ENCODE measurements at places on chromosomes 7 and 10.

GRCh38 chr10:56178210-56178609 lies 182.8 kb downstream of the ZWINT start:
- no peak for DNase-seq

DNA sequence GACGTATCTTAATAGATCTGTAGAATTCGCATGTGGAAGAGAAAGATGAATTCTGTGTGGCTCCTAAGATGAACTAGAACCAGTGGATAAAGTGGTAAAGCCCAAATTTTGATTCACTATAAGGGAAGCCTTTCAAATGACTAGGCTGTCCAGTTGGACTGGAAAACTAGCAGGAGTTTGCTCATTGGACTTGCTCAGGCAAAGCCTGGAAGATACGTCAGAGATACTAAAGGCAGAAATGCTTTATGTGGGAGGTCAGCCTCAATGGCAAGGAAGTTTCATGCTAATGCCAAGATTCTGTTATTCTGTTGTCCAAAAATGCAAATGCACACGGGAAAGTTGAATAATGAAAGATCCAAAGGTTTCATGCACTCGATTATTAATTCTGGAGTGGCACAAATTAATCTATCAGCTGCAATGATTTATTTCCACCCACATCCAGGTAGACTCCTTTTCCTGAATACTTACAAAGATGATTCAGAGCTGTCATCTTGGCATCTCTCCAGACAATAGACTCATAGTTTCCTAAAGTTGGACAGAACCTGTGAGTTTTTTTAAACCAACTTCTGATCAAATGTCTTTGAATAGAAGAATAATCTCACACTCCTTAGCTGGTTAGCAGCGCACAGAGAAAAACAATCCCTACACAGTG lies 20.5 kb upstream of the PPP1R3C start:
- no peak for DNase-seq

DNA sequence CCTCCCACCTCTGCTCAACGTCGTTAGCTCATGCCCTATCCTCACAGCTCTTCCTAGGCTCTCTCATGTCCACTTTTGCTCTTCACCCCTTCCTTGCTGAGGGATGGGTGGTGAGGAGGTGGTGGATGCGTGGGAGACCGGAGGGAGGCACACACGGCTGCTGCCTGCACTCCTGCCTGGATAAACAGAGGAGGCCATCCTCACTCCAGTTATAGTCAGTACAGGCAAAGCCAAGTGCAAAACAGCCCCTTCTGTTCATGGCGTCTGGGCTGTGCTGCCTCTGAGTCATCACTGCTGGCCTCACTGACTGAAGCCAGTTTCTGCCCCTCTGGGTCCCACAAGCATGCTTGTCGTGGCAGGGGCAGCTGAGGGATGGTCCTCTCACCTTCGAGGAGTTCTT lies 31.9 kb upstream of the LRRC4 start:
- DNase-seq, result no peak

- DNase-seq, result no peak
These were observed 45.5 kb upstream of the BET1 start for GRCh38 chr7:94049615-94050014.

DNA sequence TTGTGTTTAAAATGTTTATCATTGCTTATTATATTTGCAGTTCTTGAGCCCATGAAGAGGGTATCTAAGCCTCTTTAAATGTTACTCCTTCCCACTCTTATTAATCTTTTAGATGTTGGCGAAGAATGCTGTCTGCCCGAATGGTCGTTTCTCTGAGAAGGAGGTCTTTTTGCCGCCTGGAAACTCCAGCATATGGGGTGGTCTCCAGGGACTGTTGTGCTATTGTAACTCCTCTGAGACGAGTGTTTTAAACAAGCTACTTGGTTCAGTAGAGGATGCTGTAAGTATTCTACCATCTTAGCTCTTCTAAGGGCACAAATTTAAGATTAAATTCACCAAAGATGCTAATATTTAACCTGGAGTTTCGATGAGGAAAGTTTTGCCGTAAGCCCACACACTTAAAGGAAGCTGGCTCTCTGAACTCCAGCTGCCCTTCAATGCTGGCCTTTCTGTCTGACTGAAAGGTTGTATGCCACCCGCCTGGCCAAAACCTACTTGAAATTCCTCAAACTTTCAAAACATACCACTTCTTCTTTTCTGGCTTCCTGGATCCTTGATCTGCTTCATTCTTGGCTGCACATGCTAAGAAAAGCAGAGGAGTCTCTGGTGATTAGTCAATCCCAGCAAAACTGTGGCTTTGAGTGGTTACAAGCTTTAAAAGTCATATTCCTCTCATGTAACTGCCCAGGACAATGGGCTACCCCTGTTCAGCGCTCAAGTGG lies 74.7 kb downstream of the ABCA13 start:
- no peak for DNase-seq

- DNase-seq, result no peak
These were observed 79.7 kb upstream of the MACROH2A2 start for GRCh38 chr10:69972981-69973397.

DNA sequence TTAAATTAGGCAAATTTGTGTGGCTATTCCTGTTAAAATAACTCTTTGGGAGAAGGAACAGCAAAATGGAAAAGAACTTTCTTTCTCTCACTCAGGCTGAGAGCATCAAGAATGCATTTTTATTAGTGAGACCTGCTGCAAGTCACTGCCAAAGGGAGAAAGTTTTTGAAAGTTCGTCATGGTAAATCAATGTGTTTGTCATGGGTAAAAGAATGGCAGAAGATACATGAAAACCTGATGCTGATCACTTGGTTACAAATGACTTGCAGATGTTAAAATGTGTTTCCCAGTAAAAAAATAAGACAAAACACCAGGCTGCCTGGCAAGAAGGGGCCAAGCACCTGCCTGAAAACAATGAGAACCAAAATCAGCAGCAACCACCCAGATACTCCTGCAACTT lies 484.7 kb upstream of the NRP1 start:
- no peak for DNase-seq

DNA sequence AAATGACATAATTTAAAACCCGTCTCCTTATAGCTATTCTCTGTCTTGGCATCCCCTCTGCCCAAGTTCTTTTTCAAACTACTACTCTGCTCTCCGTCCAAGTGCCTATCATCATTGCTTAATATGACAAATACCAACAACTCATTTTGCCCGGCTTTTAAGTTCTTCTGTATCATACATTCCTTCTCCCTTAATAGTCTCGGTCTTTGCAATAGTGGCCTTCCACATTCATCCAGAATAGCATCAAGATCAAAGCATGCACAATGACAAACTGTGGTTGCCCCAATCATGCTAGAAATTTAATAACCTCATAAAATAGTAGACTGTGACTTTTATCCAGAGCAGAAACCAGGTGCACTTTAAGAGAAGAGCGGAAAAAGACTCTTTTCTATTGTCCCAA lies 198.9 kb downstream of the ETV1 start:
- DNase-seq, result no peak

- DNase-seq, result no peak
These were observed 2.2 kb upstream of the KCTD7 start for GRCh38 chr7:66626331-66626934.

GRCh38 chr7:133428326-133428725 lies 175.4 kb downstream of the EXOC4 start:
- no peak for DNase-seq

DNA sequence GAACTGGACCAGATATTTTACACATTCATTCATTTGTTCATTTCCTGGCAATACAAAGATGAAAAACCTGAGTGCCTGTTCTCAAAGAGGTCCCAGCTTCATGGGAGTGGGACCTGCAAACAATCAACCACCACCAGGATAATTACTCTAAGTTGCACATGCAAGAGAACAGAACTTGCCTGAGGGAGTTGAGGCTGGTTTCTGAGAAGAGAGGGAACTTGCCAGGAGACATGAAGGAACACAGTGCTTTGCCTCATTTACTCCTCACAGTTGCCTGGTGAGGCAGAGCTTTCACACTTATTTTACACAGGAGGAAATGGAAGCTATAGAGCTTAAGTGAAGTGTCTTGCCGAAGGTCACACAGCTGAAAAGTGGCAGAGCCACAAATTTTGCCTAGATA lies 170.1 kb downstream of the SORCS3 start:
- DNase-seq, result no peak

DNA sequence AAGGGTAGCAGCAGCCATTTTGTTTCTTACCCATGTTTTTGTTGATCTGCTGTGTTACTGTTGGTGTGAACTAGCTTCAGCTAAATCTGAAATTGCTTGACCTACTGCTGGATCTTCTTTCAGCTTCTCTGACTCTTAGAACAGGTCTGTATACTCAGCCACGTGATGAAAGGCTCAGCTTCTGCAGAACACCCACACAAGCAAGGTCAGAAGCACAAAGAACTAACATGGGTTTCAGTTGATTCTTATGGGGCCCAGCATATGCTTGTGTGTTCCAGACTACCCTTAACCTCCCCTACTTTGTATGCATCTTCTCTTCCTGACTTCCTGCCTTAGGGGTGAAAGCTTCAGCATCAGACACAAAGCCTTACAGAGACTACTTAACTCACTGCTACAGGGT lies 186.8 kb downstream of the HGF start:
- DNase-seq, result no peak

GRCh38 chr10:49357910-49358309 lies 38.0 kb downstream of the DRGX start:
- no peak for DNase-seq

DNA sequence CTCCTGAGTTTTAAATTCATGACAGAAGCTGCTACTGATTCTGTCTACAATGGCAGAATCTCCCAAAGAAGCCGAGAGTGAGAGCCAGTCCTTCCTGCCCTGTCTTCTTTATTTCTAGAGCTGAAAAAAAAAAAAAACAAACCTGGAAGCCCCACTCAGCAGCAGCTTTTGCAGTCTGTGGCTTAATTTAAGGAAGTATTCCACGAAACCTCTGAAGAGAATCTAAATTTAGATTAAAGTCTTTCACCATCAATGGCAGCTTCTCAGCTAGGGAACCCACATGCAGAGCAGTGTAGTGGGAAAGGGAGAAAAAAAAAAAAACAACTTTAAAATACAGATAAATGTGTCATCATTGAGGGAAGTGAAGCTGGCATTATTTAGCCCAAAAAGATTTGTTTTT lies 23.4 kb downstream of the SMURF1 start:
- DNase-seq, result no peak

DNA sequence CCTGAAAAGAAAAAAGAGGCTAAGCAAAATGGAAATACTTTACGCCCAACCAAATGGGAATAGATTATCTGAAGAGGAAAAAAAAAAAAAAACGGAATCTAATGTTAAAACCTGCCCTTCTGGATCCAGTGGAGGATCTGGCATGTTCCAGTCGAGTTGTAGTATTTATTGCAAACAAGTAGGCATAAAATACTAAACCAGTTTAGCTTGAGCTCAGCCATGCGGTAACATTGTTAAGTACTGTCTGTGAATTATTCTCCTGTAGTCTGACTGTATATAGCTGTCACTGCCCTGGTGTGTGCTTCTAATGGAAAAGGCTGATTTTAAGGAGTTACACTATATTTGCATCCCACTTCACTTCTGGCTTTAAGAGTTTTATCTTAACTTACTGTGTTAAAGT lies 40.3 kb downstream of the CELF2 start:
- DNase-seq, result no peak

DNA sequence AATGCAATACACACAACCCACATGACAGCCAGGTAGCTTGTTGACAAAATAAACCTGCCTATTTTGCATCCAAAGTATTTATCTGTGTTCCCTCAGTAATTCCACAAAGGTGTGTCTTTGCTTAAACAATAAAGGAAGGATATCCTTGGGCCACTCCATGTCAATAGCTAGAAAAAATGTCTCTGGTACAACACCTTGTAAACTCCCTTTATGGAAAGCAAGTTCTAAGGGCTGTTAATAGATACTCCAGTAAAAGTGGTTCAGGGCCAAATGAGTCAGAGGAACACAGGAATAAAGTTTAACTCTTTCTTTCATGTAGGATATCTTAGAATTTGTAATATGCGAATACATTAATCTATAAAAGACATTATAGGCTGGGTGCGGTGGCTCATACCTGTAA lies 96.9 kb upstream of the LRRTM3 start:
- DNase-seq, result no peak

DNA sequence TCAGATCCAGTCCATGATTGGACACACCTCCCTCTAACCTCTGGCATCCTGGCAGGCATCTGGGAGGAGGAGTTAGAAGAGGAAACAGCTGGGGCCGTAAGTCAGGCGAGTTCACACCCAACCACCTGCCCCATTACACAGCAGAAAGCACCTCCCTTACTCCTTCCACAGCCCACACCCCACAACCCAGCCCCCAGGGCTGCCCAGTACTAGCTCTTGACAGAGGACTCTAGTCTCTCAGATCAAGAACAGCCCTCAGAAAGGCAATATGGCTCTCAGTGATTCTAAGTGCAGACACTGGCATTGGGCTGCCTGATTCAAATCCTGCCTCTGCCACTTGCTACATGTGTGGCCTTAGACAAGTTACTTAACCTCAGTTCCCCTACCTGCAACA lies 34.1 kb downstream of the KCNMA1 start:
- no peak for DNase-seq

GRCh38 chr7:120462991-120463390 lies 190.0 kb downstream of the KCND2 start:
- DNase-seq, result no peak

DNA sequence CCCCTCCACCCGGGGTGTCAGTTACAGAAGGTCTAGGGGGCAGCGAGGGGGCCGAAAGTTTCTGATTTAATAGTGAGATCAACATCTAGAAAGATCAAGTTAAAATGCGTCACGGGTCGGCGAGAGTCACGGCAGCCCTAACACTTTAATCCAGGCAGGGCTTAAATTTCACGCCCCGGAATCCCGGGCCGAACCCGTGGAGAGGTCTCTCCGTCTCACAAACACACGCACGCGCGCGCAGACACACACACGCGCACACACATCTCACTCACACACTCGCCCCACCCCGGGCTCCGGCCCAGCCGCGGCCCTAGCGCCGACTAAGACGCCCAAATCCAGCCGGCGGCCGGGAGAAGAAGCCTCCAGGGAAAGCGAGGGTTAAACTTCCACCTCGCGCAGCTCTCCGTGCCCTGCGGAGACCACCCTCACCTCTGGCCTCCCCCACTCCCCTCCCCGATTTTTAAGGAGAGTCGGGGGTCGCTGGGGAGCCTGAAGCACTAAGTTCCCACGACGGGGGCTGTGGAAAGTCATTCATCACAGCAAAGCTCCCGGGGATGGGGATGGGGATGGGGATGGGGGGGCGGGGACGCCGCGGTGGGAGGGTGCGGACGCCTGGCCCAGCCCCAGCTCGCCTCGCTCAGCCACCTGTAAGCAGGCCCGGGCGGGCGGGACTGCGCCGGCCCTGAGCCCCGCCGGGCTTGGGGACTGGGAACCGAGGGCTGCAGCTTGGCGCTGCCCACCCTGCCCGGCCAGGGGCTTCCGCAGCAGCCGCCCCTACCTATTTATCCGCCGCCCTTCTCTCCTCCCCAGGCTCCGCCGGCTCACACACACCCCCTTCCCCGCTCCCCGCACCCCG lies 1.6 kb downstream of the PDGFA start:
- no peak for DNase-seq

DNA sequence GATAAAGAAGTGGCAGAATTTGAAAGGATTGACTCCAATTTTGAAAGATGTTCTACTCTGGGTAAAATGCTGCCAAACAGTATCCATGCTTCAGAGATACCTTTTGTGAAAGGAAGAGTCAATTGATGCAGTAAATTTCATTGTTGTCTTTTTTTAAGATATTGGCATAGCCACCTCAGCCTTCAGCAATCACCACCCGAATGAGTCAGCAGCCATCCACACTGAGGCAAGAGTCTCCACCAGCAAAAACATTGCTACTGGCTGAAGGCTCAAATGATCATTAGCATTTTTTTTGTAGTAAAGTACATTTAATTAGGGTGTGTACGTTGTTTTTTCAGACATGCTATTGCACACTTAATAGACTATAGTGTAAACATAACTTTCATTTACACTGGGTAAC lies 31.7 kb upstream of the CYP26C1 start:
- DNase-seq, result no peak

GRCh38 chr10:76395251-76395650 lies 963.8 kb downstream of the LRMDA start:
- DNase-seq, result no peak
